ENCODE measurements at places on chromosomes 5 and 9.

- DNase-seq: no peak
Observed at GRCh38 chr9:89732939-89733324, 128.1 kb downstream of the GADD45G start.

- DNase-seq: no peak
Observed at GRCh38 chr5:2708751-2709150, 42.7 kb downstream of the IRX2 start.

- no peak for DNase-seq
Observed at GRCh38 chr9:110954822-110955291, 83.4 kb downstream of the LPAR1 start.

DNA sequence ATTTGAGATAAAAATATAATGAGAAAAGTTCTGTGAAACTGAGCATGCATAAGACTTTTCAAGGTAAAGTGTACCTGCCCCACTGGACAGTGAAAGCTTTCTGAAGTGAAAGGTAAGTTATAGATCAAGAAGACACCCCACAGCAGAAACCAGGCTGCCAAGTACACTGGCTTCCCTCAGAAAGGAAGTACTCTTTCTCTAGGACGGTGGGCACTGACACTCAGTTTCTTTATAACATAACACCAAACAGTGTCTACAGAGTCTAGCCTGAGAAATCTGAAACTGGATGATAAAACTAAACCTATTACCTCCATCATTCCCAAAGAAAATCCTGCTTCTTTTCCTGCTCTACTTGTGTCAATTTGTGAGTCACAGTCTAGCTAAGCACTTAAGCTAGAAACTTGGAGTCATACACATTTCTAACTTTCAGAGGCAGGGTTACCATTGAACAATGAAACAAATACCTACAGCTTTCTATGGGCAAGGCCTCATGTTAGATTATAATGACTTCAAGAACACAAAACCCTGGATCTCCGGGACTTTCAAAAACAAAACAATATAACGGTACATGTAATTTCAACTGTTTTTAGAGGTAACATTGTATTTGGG, 136.7 kb downstream of the CPLANE1 start:
- DNase-seq: peak; percentile 5

GRCh38 chr9:36402536-36402935, 2.5 kb upstream of the RNF38 start:
- DNase-seq: no peak

DNA sequence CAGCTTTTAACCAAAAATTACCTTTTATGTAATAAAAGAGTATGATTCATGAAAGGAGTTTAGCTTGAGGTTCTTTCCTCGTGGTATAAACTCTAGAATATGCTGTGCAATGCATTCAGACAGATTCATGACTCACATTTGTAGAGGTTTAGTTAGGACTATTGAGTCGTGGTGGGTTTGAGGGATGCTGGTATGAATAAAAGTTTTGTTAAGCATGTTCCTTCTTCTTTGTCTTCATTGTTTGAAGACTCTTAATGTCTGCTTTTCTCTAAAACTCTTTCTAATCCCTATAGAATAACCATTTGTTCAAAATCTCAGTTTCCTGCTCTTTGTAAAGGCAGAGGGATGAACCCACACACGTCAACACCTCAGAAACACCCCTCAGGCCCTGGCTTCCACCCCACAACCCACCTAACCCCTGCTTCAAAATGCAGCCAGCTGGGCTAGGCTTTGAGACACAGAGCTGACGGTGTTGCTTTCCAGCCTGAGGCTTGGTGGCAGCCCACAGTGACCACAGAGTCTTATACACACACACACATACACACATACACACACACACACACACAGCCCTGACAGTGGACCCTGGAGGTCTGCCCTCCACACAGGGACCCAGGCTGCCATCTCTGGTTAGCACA, 69.0 kb upstream of the IRX1 start:
- no peak for DNase-seq

GRCh38 chr9:106707738-106708474, 155.1 kb upstream of the ZNF462 start:
- DNase-seq: no peak

GRCh38 chr5:103510851-103511553, 51.6 kb downstream of the NUDT12 start:
- no peak for DNase-seq

GRCh38 chr5:149271716-149272563, at the start of gene AFAP1L1:
AFAP1L1 (plus strand) TSS chr5:149271859; CDS start chr5:149271969, 110 bp downstream.
- no peak for DNase-seq

- no peak for DNase-seq
Observed at GRCh38 chr9:84002344-84002743, 21.7 kb downstream of the RMI1 start.

- no peak for DNase-seq
Observed at GRCh38 chr5:68378204-68378820, 162.8 kb downstream of the PIK3R1 start.

DNA sequence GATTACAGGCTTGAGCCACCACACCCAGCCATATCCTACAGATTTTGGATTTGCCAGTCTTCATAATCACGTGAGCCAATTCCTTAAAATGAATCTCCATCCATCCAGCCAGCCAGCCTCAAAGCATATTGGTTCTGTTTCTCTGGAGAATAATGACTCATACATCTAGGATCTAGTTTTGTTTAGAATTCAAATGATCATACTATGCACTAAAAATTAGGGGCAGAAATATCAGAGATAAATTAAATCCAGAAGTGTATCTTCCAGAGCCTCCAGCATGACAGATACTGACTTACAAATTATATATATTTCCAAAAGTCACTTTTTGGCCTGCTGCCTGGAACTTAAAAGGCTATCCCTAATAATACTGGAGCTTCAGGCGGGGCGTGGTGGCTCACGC, 119.1 kb upstream of the NR5A1 start:
- DNase-seq: no peak

DNA sequence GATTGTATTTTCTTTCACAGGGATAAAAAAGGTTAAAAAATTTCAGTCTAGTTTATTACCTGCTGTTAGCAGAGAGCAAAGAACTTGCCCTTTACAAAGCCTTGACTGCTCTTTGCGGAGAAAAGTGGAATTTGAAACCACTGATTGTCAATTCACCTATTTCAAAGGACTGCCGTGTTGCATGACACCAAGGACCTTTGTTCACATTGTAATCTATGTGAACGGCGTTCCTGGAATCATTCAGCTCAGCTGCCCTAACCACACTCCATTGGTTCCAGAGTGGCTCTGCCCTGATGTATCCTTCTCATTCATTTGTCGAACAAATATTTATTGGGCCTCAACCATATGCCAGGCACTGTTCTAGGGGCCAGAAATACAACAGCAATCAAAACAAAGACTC, 377.5 kb upstream of the RFX3 start:
- no peak for DNase-seq

DNA sequence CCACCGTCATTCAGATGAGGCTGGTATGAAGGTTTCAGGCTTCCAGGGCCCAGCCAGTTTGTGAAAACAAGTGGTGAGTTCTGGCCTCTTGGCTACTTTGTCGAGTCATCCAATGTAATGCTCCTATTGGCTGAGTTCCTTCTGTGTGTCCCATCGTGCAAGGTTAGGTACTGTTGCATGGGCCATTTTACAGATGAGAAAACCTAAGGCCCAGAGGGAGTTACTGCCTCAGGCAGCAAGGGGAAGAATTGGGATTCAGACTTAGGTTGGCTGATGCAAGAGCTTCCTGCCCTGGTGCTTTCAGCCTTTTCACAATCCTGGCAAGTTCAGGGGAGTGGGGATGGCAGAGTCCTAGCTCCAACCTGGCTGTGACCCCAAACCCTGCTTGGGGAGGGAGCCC, 17.4 kb upstream of the PITX1 start:
- no peak for DNase-seq

DNA sequence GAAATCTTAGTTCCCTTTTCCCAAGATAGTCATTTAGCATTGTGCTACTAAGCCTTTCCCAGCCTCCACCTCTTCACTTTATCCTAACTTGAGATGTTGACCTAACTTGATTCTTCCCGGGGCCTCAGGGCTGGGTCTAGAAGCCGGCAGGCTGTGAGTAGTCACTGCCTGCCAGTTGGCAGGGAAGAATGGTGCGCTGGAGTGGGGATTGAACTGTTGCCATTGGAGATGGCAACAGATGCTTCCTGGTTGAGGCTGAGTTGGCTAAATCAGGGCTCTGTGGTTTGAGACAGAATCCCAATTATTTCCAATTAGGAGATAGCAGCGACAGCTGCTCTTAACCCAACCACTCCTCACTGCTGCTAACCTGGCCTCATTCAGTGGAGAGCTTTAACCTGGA, 343.1 kb downstream of the BRINP1 start:
- no peak for DNase-seq

DNA sequence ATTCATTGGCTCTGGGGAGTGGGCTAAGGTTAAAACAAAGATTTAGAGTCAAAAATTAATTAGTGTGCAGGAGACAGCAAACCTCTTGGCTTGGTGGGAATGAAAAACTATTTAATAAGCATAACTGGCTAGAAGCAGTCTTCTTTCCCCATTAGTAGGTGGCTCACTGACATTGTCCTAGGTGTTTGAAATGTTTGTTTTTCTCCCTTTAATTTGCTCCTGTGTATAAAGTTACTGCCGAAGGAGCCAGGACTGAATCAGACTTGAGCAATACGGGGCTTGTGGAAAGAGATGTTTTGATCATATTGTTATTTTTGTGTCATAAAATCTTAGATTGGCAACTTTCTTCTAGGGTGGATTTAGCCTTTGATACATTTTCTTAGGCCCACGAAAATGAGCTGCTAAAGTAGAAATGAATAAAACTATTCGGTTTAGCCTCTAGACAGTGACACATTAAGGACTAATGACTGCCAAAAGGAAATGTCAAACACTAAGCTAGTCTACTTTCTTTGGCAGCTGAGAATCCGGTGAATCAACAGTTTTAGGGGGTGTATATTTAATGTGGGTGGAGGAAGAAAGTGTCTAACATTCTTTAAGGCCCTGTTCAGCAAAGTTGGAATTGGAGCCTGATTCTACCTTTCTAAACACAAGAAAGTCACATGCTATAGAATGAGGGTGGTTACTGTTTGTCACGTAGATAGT, 30.2 kb downstream of the LRRTM2 start:
- DNase-seq: no peak

DNA sequence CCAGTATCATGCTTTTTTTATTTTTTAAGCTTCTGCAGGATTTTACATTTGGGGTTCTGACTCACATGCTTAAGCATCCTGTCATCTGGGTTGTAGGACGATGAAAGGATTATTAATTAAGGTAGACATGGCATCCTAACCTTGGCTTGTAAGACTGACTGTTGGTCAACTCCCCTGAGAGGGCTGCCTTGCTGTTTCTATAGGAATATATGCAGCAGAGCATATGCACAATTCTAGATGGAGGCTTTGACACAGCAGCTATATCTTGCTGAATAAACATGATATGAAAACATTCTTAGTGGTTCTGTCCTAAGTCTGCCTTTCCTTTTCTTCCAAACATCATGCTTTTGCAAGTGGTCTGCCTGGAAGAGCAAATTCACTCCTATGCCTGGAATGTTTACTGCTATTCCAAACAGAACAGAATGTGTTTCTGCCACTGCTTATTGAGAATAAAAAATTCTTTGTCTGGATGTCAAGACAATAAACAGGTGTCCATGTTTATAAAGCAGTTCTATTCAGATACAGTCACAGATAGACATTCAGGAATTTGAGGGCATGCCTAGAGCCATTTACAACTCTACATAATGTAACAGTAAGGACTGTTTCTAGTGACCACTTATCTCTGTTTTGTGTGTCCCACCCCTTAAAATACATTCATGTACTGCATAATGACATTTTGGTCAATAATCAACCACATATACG, 166.2 kb upstream of the PPP2R2B start:
- DNase-seq: no peak

DNA sequence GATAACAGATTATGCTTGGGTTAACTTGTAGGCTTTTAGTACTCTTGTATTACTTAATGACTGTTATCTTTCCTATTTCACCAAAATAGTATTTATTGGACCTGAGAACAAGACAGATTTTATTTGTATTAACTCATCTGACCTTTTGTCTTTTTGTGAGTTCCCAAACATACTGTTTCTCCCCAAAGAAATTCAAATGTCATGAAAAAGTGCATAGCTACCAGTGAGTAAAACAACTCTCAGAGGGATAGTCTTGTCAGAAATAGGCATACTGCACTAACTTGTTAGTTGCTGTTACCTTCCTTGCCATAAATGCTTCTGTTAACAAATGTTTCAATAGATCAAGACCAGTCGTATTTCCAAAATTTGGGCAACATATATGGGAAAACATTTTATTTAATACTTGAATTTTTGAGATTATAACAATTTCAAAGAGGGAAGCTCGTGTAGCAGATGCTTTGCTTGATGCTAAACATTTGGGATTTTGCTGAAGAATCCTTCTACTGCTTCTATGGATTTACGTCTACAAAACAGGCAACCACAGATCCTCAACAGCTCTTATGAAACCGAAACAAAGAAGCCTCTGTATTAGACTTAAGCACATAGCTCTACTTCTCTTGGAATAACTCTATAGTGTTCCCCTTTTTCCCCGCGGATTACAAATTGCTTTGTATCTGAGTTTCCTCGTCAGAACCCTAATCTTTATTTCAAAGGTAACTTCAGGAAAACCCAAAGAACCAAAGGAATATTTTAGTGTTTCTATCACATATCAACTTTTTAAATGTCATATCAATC, 248.8 kb downstream of the MCTP1 start:
- DNase-seq: no peak

DNA sequence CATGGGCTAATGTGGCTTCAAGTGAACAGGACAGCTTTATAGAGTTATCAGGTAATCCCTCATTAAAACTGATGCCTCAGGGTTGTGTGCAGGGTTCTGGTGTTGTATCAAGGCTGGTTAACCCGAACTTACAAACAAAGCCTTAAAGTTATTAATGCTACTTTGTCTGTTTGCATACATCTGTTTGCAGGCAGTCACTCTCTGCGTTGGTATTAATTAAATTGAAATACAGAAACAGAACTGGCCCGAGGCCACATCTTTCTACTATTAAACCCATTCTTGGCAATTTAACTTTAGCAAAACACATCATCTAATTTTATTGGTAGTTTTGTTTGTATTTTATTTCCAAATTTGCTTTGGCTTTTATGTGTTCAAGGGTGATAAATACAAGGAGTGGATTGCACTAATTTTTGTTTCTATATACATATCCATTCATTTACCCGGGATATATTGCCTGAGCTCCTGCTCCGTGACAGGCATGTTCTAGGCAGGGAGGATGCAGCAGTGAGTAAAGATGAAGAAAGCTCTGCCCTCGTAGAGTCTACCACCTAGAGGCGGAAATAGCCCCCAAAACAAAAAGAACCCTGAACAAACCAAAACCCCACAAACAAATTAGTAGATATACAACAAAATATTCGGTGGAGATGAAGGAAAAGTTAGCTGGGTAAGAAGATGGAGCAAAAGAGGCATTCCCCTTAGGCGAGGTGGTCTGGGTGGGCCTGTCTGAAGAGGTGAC, 164.2 kb downstream of the MACROH2A1 start:
- DNase-seq: no peak

GRCh38 chr5:22970491-22970890, 117.3 kb upstream of the CDH12 start:
- no peak for DNase-seq

- DNase-seq: peak; percentile 47
Observed at GRCh38 chr9:95494022-95494415, 22.8 kb downstream of the PTCH1 start.

GRCh38 chr9:130555968-130556367, 23.4 kb upstream of the FUBP3 start:
- DNase-seq: no peak
